ENCODE measurements at places on chromosomes 1 and 21.
A peak's percentile ranks its signal among the peaks of the same experiment; 100 is the strongest.

DNA sequence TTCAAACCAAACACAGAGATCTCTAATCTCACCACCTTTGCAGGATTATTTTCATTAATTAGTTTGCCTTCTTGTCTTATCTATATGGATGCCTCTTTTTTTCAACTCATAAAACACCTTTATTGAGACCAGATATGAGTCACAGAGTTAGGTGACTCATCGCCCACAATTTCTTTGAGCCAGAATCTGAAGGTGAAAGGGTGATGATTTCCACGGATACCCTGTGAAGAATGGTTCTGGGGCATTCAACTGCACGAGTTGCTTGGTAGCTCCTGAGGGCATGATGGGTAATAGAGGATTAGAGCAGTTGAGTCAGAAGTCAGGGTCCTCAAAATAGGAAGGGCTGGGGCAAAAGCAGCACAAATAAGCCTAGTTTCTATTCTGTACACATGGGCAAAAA lies 128.2 kb downstream of the TBX19 start:
- peak; percentile 27 for DNase-seq

- DNase-seq, result no peak
Measured at GRCh38 chr1:209432443-209432825, 151.1 kb upstream of the CAMK1G start.

DNA sequence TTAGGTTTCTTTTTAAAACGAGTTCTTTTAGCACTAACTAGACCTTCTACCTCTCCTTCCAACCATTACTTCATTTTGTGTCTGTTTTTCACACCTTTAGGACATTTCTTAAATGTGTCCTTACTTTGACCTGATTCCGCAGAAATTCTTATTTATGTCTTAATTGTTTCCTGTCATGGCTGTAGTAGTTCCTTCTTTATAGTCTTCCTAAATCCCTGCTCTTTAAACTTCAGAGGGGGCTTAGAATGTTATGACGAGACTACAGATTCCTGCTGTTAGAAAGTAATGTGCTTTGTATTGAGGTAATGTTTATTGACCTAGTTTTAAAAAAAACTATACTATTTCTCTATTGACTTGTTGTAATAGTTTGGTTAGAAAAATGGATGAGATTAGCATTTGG lies 70.4 kb downstream of the HMCN1 start:
- DNase-seq, result no peak

- DNase-seq, result no peak
Measured at GRCh38 chr1:37472994-37473393, 1.4 kb upstream of the ZC3H12A start.

DNA sequence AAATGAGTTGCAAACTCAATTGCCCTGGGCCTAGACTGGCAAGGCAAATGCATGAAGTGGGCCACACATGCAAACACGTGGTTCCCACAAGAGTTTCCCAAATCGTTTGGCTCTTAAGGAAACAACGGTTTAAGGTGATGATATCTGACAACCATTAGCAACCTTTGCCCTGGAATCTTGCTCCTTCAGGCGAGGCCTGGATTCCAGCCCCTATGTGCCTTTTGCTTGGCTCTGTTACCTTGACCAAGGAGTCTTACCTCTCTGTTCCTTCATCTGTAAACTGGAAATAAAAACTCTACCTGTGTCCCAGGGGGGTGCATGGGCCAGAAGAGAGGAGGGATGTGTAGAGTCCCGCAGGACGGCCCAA lies 72.1 kb upstream of the CASZ1 start:
- no peak for DNase-seq

DNA sequence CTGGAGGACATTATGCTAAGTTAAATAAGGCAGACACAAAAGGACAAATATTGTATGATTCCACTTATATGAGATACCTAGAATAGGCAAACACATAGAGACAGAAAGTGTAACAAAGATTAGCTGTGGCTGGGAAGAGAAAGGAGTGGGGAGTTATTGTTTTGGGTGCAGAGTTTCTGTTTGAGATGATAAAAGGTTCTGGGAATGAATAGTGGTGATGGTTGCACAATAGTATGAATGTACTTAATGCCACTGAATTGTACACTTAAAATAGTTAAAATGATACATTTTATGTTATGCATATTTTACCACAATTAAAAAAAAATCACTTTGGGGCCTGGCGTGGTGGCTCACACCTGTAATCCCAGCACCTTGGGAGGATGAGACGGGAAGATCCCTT lies 21.2 kb upstream of the ERO1B start:
- no peak for DNase-seq

DNA sequence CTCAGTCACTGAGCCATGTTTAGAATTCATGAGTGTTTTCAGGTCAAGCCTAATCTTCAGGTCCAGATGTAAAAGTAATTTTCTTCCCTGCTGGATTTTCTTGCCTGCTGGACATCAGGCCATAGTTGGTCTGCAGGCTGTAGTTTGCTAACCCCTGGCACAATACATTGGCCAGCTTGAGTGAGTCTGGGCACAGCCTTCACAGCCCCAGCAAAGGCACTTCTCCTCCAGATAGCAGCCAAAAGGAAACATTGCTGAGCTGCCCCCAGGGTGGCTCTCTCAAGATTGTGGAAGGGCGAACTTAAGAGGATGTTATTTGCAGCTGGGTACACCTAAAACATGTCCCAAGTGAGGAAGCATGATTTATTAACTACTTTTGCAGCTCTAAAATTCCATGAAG lies 126.8 kb downstream of the PIK3R3 start:
- DNase-seq, result no peak

- DNase-seq, result no peak
Measured at GRCh38 chr1:175400766-175401165, 208.2 kb upstream of the KIAA0040 start.

DNA sequence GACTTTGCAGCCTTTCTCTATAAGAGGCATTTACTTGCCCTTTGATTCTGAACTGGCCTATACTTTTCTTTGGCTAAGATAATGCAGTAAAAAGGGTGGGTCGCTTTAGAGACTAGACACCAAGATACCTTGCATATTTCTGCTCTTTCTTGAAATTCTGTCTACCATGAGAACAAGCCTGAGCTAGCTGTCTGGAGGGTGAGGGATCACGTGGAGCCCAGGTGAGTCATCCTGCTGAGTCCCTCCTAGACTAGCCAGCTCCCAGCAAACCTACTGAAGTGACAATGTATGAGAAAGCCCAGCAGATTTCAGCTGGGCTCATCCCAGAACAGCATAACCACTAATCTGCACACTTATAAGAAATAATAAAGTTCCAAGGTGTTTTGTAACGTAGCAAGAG lies 408.0 kb upstream of the KAZN start:
- DNase-seq, result no peak

- DNase-seq, result no peak
Measured at GRCh38 chr1:40399984-40400704, 26.6 kb downstream of the SMAP2 start.

- peak; percentile 69 for DNase-seq
Measured at GRCh38 chr1:179809506-179810366, 66.6 kb downstream of the FAM163A start.

DNA sequence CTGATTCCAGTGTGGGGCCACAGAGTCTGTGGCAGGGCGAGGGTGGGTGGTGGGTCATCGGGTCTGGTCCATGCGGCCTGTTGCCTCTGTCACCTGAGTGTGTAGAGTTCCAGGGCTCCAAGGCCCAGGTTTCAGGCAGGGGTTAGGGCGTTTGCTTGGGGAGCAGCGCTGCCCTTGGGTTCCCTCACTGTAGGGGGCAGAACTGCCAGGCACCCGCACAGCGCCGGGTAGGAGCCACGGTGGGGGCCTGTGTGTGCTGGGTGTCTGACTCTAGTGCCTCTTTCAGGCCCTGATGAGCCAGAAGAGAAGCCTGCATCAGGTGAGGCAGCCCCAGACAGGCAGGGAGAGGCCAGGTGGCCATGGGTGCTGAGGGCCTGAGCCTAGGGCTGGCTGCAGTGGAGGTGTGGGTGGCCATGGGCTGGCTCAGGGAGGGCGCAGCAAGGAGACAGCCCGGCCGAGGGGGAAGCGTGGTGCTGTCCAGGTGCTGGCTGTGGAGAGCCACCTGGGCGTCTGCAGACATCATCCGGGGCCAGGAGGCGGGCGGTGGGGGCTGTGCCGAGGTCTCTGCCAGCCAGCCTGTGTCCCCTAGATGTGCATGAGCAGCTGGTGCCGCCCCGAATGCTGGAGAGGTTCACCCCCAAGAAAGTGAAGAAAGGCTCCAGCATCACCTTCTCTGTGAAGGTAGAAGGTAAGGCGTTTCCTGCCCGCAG lies 72.3 kb downstream of the TRIM11 start:
- no peak for DNase-seq

- DNase-seq, result no peak
Measured at GRCh38 chr1:117025568-117025967, 24.0 kb downstream of the CD101 start.

DNA sequence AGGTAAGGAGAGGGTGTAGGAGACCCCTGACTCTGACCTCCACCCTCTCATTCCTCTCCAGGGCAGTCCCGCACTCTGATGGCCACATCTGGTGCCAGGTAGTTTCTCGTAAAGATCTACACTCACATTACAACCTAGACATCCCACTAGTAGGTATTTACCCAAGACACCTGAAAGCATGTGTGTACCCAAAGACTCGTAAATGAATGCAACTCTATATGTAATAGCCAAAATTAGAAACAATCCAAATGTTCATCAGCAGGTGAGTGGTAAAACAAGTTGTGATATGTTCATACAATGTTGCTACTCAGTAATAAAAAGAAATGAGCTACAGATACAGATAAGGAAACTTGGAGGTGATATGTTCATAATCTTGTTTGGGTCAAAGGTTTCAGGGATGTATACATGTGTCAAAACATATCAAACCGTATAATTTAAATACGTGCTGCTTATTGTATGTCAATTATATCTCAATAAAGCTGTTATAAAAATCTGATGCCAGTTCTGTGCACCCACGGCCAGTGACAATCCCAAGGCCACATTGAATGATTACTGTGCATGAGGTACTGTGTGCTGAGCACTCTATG lies 37.8 kb upstream of the SLC2A1 start:
- no peak for DNase-seq

GRCh38 chr1:187626056-187626455 lies 797.3 kb downstream of the PLA2G4A start:
- no peak for DNase-seq

GRCh38 chr1:230137337-230137815 lies 70.3 kb downstream of the GALNT2 start:
- DNase-seq, result no peak

DNA sequence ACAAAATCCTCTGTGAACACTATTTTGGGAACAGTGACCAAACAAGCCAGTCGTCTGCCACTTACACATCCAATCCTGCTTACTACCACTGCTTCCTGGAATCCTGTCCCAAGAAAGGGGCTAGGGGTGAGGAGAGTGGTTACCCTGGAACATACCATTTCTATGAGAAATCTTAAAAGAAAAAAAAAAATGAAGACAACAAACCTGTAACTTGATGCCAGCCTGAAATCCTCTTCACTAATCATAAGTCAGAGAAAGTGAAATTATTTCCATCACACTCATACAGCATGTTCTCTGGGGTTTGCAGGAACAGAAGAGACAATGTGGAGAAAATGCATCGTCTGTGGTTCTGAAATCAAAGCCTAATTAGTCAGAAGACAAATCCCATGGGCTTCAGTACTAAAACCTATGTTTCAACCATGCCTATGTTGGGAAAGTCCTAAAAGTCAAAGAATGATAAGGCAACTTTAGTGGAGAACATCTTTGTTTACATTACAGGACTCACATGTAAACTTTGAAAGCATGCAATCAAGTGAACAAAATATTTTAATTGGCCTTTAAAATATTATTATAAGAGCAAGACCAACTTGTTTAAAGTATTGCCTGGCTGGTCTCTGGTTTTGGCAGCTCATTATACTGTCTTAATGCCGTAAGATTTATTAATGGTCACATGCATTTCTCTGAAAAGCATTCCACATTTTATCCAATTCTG lies 220.7 kb downstream of the LTN1 start:
- no peak for DNase-seq

- DNase-seq, result no peak
Measured at GRCh38 chr1:149843431-149844041, 55.8 kb upstream of the BOLA1 start.

- no peak for DNase-seq
Measured at GRCh38 chr1:24222793-24223192, 35.7 kb upstream of the IFNLR1 start.

GRCh38 chr1:19645411-19646251 lies 1.5 kb downstream of the NBL1 start:
- DNase-seq, result no peak

- no peak for DNase-seq
Measured at GRCh38 chr1:76073481-76073880, 1.1 kb upstream of the ST6GALNAC3 start.

GRCh38 chr1:16275591-16275990 lies 38.6 kb upstream of the CPLANE2 start:
- DNase-seq, result no peak

DNA sequence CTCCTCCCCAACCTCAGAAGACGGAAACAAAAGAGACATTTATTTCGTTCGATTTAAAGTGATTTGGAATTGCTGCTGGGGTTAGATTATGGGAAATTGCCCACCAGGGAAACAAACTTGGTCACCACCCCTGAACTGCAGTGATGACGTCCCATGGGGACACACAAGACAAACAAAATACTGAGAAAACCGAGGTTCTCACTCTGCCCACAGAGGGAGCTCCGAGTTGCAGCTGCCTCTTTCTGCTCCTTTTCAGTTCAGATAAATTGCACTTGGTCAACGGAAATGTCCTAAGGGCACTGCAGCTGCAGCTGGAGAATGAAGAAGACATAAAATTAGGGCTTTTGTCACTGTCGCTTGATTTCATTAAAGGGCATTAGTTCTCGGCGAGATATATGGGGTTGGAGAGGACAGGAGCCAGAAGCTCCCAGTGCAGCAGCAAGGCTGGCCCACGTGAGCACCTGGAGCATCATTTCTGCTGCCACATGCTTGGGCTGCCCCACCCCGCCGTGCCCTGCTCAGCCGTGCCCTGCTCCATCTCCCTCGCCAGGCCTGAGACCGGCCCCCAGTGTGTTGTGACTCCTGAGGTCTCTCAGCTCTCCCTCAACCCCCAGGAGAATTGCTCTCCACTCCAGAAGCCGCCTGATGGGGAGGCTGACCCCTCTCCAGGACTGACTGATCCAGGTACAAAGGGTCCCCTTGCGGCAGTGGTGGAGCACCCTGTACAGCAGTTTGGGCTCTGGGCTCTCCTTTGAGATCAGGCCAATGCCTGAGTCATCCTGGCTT lies 231.7 kb upstream of the AJAP1 start:
- DNase-seq, result no peak

- DNase-seq, result no peak
Measured at GRCh38 chr1:39687243-39687642, 4.0 kb downstream of the HPCAL4 start.

- no peak for DNase-seq
Measured at GRCh38 chr1:204112876-204113730, 38.7 kb downstream of the ETNK2 start.

DNA sequence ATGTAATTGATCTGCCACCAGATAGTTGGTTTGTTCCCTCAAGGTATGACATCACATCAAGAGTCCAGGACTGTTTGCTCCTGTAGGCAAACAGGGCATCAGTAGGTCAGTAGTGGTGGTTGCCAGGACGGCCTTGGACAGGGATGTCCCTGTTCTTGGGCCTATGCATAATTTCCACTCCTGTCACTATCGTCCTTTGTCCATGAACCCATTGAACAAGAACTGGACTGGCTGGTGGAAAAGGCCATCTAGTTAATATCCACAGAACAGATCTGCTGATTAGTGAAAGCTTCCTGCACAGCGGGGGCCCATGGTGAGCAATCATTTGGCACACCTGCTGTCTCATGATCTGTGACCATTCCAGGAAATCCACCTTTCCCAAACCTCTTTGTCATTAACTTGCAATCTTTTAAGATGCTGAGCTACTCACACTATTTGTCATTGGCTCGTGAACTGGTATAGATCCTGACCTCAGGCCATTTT lies 12.4 kb upstream of the BSDC1 start:
- no peak for DNase-seq

All from 8988T (cell line).